ENCODE measurements at places on chromosomes 11 and 22.

DNA sequence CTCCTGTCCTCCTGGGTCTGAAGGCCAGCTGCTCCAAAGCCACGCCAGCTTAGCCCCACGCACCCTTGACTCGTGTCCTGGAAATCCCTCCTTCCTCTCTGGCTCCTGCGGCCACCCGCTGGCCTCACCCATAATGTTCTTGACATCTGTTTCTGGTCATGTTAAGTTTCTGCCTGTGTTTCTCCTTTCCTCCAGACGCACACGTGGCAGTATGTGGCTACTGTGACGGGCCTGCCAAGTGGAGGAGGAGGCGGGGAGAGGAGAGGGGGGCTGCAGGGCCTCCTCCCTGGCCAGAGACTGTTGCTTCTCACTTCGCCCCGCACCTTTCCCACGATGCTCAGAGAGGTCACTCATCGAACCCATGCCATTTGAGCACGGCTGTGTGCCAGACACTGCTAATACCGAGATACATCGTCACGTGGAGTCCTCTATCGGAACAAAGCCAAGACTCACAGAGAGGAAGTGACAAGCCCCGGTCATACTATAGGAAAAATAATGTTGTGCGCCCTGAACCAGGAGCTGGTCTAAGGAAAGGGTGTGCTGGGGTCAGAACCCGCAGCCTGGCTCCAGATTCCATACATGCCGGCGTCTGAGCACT is 11.5 kb downstream of the C1QTNF6 start:
- DNase-seq, result peak; percentile 53

- DNase-seq, result no peak
Measured at GRCh38 chr11:78350091-78350645, 67.5 kb downstream of the GAB2 start.

GRCh38 chr11:114059278-114059983 is at the start of gene ZBTB16:
Gene ZBTB16 (plus strand): TSS chr11:114059711. CDS start chr11:114063301, 3,590 bp downstream.
- peak; percentile 72 for DNase-seq

DNA sequence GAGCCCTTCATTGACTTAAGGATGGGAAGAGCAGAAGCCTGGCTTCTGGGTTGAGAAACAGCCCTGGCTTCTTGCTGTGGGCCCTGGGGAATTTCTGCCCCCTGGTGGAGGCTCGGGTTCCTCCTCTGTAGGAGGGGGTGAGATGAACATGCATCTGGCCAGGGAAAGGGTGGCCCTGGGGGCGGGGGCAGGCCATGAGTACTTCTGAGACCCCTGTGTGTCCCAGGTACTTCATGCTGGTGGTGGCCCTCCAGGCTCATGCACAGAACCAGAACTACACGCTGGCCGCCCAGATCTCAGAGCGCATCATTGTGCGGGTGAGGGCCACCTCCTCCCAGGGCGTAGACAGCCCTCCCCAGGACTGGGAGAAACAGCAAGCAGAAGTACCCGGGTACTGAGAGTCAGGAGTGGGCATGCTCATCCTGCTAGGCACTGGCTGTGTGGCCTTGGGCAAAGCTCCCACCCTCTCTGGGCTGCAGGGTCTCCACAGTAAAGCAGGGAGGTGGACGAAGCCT is 15.8 kb downstream of the TMEM258 start:
- peak; percentile 56 for DNase-seq

GRCh38 chr11:86372586-86372985 is 2.1 kb upstream of the CCDC81 start:
- no peak for DNase-seq

DNA sequence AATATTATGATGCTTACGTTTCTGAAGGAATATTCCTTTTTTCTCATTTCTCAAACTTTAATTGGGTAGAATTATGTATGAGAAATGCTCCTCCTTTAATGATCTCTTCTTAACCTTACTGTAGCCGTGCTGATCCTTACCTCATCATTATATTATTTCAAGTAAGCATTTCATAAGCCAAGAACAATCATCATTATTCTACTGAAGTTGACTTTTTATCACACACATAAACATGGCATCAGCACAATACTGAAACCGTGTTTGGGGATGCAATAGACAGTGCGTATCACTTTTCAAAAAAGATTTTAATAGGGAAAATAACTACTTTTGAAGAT is 162.8 kb downstream of the ARHGAP42 start:
- no peak for DNase-seq

- no peak for DNase-seq
Measured at GRCh38 chr11:117180020-117180419, 1.5 kb downstream of the SIDT2 start.

- no peak for DNase-seq
Measured at GRCh38 chr11:19814421-19814820, 101.8 kb downstream of the NAV2 start.

- peak; percentile 58 for DNase-seq
Measured at GRCh38 chr22:43883012-43883661, 8.7 kb downstream of the PNPLA5 start.

- no peak for DNase-seq
Measured at GRCh38 chr11:125393331-125393730, 102.7 kb downstream of the FEZ1 start.

- DNase-seq, result no peak
Measured at GRCh38 chr11:111843661-111844060, 27.7 kb downstream of the ALG9 start.

- no peak for DNase-seq
Measured at GRCh38 chr22:20965104-20965887, 1.8 kb upstream of the AIFM3 start.

- DNase-seq, result no peak
Measured at GRCh38 chr22:26577081-26577480, 12.9 kb downstream of the TPST2 start.

DNA sequence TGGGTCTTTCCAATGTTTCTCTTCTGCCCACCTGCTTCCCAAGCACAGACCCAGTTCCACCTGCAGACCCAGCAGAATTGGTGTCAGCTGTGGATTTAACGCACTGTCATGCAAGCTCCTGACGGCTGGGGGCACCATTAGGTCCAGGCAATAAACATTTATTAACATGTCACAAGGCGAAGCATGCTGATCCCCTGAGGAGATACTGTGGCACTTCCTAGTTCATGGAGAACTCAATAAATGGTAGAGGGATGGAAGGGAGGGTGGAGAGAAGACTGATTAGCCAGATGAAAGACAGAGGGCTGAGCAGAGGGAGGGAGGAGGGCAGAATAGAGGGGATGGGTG is 68.3 kb upstream of the TSPAN18 start:
- no peak for DNase-seq

DNA sequence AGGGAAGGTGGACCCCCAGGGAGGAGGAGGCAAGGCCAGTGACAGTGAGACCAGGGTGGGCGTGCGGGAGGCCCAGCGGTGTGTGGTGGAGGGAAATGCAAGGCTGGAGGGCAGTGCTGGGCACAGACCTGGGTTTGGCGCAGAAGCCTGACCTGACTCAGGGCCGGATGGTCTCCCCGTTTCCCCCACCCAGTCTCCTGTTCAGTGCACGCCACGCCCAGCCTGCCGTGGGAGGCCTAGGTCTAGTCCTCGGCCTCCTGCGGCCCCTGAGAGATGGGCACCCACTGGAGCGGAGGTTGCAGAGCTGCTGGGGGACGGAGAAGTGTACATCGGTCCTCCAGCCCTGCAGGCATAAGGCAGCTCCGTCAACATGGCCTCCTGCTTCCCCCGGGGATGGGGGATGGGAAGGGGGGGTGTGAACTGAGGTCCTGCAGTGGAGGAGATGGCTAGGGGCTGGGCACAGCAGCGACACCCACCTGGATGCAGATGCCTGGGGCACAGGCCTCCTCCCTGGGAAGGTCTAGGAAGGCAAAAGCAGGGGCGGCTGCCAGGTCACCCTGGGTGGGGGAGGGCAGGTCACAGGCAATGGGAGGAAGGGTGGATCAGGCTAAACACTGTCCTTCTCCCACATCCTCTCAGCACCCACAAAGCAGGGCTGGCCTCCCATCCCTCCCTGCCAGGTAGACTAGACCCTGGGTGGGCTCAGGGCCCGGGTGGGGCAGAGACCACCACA is 15.9 kb downstream of the IL17REL start:
- DNase-seq, result no peak

GRCh38 chr11:61717286-61718033 is 35.0 kb upstream of the MYRF start:
- no peak for DNase-seq

- no peak for DNase-seq
Measured at GRCh38 chr11:44598831-44599230, 33.4 kb downstream of the CD82 start.
